ENCODE measurements at places on chromosomes 12 and 14.

GRCh38 chr12:2984698-2985097 lies 25.5 kb downstream of the TEAD4 start:
- no peak for DNase-seq

DNA sequence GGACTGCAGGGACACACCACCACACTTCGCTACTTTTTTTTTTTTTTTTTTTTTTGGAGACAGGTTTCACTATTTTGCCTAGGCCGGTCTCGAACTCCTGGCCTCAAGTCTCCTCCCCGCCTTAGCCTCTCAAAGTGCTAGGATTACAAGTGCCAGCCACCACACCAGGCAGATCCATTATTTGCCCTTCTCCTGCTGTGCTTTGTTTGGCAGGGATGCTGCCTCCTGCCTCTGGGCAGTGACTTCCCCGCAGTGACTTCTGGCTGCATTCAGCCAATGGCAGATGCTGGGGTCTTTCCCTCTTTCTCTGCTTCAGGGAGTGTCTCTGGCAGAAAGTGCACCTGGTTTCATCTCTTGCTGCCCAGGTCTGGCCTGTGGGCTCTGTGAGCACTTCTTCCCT lies 6.7 kb upstream of the MORN3 start:
- DNase-seq = no peak

DNA sequence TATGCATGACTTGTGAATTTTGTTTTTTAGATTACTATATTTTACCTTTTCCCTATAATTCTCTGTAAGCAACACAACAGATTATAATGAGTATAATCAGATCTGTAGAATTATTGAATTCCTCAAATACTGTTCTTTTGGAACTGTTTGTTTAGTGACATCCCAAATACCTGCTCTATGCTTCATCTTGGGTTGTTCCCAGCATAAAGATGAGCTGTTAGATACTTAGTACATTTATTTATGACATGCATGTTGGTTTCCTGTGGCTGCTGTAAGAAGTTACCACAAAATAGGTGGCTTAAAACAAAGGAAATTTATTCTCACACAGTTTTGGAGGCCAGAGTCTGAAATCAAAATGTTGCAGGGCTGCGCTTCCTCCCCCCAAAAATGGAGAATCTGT lies 78.4 kb downstream of the PTPRR start:
- no peak for DNase-seq

GRCh38 chr14:99258341-99258861 lies 13.6 kb downstream of the BCL11B start:
- DNase-seq = no peak

GRCh38 chr12:59173695-59174094 lies 253.4 kb upstream of the LRIG3 start:
- no peak for DNase-seq

DNA sequence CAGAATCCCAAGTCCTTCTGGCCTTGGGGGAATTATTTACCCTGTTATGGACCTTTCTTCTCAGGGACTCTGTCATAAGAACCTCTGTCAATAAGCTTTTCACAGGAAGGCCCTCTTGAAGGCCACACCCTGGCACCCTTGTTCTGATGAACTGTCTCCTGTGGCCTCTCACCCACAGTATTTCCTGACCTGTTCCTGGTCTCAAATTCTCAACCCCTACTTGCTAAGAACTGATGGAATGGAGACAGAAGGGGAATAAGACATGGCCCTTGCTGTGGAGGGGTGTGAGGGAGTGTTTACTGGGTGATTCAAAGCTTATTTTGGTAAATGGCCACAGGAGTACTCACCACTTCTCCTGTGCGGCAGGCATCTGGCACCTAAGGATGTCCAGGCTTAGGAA lies 1082.9 kb downstream of the BCL11B start:
- no peak for DNase-seq

GRCh38 chr12:67876305-67876915 lies 112.8 kb upstream of the IFNG-AS1 start:
- DNase-seq = no peak

GRCh38 chr14:29255692-29256091 lies 489.1 kb downstream of the FOXG1 start:
- DNase-seq = no peak

DNA sequence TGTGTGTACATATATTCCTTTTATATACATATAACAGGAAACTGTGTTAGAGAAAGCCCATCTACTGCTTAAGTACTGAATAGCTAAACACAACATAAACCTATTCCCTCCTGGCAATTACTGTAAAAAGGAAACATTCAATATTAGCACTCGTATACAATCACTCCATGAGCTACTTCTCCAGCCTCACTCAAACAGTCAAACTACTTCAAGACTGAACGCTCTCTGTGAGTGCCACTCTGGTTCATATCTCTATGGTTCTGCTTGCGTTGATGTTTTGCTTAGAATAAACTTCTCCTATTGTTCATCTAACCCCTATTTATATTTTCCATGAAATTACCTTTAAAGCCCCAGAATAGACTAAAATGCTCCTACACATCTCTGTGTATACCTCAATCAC lies 243.7 kb downstream of the MED13L start:
- DNase-seq = no peak

DNA sequence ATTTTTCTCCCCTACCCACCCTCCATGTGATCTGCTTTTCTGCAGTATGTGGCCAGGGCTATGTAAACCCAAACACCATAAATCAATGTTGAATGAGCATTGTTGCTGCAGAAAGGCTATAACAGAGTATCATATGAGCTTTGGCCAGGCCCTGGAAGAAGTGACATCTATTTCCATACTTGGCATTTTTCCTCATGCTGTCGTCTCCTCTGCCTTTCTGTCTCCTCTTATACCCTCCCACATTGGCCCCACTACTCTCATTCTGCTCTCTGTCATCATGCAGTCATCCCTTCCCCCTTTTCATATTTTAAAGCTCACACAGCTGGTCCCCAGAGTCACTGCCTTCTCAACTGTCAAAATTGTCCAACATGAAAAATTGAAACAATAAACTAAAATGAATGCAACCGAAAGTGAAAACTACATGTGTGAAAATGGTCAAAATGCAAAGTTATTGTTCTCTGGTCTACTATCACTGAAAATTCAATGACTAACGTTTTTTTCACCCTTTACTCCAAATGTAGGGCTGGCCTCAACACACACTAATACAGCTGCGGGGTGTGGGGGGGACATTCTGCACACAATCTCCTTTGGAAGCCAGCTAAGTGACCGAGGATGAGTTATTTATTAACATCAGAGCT lies 290.7 kb upstream of the TMPO start:
- DNase-seq = no peak

DNA sequence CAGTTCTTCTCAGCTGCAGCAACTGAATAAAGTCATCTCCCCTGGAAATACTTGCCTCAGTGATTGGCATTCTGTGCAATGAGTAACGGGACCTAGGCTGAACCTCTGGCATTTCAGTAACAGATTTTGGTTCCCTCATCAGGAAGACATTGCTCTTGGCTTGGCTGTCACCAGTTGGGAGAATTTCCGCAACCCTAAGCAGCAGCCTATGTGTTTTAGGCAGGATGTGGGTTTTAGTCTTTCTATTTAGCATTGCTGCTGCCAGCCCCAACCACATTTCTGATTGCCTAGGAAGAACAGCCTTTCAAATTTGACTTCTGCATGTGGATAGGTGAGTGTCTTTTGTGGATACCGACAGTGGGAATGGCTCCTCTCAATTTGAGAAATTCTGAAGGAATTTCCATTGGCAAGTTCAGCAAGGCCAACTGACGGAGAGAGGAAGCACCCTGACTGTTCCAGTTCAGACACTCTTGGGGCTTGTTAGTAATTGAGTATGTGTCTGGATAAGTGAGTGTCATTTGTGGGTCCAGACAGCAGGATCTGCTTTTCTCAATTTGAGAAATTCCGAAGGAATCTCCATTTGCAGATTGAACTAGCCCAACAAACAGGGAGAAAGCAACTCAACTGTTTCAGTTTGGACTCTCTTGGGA lies 19.0 kb upstream of the CLEC2A start:
- DNase-seq = no peak

DNA sequence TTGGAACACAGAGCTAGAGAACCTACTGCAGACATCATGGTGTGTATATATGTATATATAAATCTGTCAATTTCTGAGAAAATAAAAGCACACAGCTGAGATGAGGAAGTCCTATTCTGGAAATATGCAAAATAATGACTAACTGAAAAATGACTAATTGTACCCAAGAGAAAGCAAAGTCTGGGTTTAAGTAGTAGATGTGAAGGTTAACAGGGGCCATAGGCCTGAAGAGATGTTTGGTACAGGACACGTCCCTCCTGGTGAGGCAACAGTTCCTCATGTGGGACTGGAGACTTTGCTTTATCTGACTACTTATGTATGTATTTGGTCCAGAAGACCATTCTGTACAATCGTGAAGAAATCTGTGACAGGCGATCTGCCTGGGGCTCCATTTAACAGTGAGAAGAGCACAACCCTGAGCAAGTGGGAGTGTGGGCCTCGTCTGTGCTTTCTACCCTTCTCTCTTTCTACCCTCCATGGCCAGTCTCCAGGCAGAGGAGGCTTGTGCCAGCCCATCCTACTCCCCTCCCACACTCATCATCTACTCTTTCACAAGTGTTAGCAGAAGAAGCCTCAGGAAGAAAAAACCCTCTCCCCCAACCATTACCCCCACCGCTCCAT lies 67.5 kb downstream of the SLC41A2 start:
- no peak for DNase-seq

DNA sequence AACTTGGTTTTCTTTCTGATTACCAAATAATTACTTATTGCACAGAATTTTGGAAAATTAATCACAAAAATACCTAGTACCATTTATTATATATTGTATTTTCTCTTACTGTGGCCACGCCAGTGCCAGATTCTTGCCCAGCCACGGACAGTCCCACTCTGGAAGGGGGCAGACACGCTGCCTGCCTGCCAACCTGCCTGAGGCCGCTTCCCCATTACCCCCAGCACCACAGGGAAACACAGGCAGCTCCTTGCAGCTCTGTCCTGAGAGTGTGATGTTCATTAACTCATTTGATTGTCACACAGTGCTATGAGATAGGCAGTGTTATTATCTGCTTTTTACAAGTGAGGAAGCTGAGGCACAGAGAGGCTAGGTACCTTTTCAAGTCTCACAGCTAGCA lies 46.8 kb downstream of the CACNA1C start:
- DNase-seq = no peak

- DNase-seq = no peak
Observed at GRCh38 chr12:59131462-59131861, 211.2 kb upstream of the LRIG3 start.

GRCh38 chr12:131893605-131894312 lies 663 bp upstream of the ULK1 start:
- DNase-seq = no peak

DNA sequence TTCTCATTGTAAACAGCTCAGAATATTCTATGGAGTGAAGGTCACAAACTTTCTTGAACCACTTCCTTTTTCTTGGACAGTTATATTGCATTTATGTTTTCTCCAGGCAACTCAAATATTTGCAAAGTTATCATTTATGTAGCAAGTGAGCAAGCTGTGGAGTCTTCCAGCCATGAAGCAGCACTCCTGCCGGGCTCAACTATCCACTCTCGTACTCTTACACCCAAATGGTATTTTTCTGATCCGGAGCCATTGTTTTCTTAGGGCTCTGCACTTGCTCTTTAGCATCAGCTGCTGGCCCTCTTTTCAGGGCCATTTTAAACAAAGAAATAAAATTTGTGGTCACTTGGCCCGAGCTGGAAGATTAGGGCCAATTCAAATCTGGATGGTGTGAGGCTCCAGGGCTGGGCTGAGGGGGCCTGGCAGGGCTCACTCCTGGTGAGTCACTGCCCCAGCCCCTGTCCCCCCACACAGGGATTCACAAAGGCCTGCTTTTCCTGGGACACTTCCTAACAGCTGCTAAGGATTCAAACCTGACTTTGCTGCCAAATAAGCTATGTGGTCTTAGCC lies 19.7 kb downstream of the SYNE3 start:
- no peak for DNase-seq

DNA sequence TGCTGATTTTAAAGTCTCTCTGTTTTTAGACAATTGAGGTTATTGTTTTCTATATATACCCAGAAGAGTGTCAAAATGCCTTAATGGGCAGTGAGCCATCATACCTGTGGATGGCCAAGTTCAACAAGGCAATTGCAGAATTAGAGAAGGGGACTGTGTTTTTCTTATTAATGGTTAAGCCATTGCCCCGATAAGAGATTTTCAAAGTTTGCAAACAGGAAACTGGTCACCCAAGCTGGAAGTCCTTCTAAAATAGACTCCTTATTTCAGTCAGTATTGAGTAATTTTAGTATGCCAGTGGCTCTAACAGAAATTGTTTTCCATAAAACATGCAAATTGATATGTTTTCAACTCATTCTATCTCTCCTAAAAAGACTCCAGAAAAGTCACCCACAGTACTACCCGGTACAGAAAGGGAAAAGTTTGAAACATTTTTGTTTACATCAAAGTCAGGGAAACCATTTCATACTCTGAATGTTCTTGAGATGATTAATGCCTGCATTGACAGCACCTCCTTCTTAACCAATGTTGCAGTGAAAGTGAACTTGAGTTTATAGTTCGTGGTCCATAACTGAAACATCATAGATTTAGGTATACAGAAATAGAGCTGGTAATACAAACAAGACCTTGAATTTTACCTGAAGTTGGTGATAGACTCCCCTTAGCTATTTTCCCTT lies 191.1 kb downstream of the TMX1 start:
- DNase-seq = no peak

DNA sequence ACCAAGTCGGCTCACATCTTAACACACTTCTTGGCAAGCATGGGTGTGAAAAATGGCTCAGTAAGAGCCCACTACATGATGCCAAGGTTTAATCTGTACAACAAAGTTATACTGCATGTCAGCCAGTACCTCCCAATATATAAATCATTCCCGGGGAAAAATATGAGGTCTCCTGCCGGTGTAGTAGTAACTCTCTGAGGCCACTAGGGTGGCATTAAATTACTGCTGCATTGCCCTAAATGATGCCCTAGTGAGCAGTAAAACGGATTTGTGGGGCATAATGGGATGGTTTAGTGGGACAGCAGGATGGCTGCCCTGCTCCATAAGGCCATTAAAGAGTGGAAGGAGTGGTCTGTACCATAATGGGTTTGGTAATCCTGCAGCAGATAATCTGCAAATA lies 267.7 kb downstream of the MED13L start:
- DNase-seq = no peak

- no peak for DNase-seq
Observed at GRCh38 chr12:182381-182892, 31.5 kb downstream of the SLC6A12 start.

DNA sequence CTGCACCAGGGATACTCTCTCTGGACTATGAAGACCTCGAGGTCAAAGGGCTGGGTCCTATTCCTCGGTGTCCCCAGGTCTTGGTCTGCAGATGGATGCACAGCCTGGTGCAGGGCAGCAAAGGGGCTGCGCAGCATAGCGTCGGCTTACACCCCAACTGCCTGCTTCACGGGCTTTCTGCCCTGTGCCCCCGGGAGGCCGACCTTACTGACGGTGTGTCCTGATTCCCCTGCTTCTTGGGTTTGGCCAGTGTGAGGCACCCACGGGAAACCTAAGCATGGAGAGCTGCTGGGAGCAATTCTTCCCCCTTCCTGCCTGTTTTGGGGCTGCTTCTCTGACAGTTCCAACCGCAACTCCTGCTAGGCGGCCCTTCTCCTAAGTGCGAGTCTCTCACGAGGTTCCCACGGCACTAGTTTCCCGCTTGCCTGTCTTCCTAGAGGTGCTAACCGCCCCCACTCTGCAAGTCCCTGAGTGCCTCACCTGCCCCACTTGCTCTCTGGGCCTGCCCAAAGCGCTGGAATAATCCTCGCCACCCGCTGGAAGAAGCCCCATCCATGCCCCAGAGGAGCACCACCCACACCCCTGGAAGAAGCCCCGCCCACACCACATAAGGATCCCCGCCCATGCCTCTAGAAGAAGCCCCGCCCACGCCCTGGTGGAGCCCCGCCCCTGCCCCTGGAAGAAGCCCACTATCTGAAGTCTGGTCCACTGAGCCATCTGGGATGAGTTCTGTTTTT lies 54.0 kb downstream of the PRIMA1 start:
- DNase-seq = no peak

GRCh38 chr14:102545461-102546265 lies 36.1 kb upstream of the ANKRD9 start:
- no peak for DNase-seq

All from activated T-cell treated with anti-CD3 and anti-CD28 coated beads for 4 hours (primary cell).